Heart left ventricle (tissue), 16 donors: ENCODE measurements at places on chromosomes 12 and 14.
A peak's percentile ranks its signal among the peaks of the same experiment; 100 is the strongest.

GRCh38 chr12:130838284-130838950 is 633 bp downstream of the STX2 start:
- peaks cover 16% of the 10 kb centered on the region for H3K4me1 ChIP-seq
- peak overlapping the region; percentile 82 for H3K4me3 ChIP-seq
- H3K27ac ChIP-seq = peak overlapping the region; percentile 70
- DNase-seq = peak; percentile 46
- no peaks in the 10 kb centered on the region for H3K27me3 ChIP-seq

DNA sequence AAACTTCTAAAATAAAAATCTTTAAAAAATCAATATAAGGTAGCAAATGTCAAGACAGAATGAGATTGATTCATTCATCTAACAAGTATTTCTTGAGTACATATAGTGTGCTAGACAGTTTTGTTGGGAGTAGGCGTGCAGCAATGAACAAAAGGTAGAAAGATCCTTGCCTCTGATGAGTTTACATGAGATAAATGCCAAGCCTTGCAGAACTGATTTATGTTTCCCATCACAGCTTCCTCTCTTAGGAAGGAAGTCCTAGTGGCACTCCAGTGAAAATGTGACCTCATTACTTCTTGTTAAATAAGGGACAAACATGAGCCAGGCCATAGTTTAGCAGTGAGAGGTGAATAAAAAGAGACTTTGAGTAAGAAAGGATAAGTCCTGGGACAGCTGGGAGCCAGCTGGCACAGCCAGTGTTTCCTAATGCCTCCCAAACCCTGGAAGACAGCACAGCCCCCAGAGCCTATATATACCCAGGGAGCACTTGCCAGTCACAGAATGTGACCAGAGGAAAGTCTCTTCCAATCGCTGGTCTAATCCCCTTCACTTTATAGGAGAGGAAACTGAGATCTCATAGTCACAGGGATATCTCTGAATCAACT is 4.7 kb upstream of the COCH start:
- H3K4me3 ChIP-seq = no peak overlapping the region
- H3K4me1 ChIP-seq = peaks cover 8% of the 10 kb centered on the region
- H3K27ac ChIP-seq = no peak overlapping the region
- H3K36me3 ChIP-seq = no peaks in the 10 kb centered on the region
- no peak for DNase-seq

DNA sequence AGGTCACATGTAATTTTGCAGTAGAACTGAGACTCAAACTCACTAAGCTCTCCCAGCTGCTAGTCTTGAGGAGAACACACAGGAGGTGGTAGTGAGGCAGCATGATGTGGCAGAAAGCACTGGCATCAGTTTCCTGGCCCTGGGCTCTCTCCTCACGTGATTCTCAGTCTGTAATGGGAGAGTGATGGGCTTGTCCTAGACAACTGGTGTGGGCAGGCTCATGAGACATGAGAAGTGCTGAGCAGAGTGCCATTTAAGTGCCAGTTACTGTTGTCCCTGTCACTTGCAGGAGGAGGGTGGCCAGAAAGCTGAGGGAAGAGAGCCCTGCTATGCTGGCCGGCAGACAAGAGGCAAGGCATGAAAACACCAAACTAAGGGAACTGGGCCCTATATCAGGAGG is 48.5 kb upstream of the OVCH1 start:
- H3K27me3 ChIP-seq = no peaks in the 10 kb centered on the region
- H3K36me3 ChIP-seq = no peaks in the 10 kb centered on the region
- no peaks in the 10 kb centered on the region for H3K4me1 ChIP-seq
- peak; percentile 14 for DNase-seq
- no peak overlapping the region for H3K27ac ChIP-seq

DNA sequence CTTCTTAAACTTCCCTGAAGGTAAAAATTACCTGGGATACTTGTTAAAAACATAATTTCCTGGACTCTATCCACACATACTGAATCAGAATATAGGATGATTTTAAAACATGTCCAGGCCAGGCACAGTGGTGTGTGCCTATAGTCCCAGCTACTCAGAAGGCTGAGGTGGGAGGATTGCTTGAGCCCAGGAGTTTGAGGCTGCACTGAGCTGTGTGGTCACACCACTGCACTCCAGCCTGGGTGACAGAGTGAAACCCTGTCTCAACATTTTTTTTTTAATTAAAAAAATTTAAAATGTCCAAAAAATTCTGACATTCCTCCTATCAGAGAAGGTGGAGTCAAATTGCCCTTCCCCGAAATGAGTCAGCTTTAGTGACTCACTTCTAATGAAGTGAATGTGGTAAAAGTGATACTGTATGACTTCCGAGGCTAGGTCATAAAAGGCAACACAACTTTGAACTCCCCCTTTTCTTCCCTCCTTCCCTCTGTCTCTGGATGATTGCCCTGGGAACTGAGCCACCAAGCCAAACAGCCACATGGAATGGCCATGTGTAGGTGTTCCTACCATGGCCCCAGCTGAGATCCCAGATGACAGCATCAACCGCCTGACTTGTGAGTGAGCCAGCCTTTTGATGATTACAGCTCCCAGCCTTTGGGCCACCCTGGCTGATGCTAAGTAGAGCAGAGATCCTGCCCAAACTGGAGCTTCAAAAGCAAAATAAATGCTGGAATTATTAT is 36.3 kb downstream of the LIMA1 start:
- peak; percentile 81 for DNase-seq
- peak overlapping the region; percentile 73 for H3K27ac ChIP-seq
- H3K4me1 ChIP-seq = peaks cover 18% of the 10 kb centered on the region
- H3K4me3 ChIP-seq = no peak overlapping the region
- no peaks in the 10 kb centered on the region for H3K36me3 ChIP-seq

DNA sequence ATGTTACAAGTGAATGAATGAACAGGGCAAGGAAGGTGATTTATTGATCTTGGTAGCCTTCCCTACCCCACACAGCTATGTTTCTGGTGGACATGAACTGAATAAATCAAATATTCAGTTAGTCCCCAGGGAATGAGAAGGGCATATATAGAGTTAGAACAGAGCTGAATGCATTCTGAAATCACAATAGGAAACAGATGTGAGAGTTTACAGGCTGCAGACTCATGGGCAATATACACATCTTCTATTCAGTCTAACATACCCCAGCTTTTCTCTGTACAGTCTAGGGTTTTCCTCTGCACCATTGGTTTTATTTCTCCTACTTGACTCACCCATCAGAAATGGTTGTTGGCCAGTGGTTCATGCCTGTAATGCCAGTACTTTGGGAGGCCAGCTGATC is 7.3 kb upstream of the STX2 start:
- no peaks in the 10 kb centered on the region for H3K36me3 ChIP-seq
- no peak overlapping the region for H3K4me3 ChIP-seq
- no peaks in the 10 kb centered on the region for H3K4me1 ChIP-seq
- no peak overlapping the region for H3K27ac ChIP-seq
- H3K27me3 ChIP-seq = no peaks in the 10 kb centered on the region
